NB4 (cell line): ENCODE measurements at places on chromosomes 6 and 20.
A peak's percentile ranks its signal among the peaks of the same experiment; 100 is the strongest.

- peak; percentile 59 for DNase-seq
Observed at GRCh38 chr6:135230711-135231468, 49.8 kb downstream of the MYB start.

DNA sequence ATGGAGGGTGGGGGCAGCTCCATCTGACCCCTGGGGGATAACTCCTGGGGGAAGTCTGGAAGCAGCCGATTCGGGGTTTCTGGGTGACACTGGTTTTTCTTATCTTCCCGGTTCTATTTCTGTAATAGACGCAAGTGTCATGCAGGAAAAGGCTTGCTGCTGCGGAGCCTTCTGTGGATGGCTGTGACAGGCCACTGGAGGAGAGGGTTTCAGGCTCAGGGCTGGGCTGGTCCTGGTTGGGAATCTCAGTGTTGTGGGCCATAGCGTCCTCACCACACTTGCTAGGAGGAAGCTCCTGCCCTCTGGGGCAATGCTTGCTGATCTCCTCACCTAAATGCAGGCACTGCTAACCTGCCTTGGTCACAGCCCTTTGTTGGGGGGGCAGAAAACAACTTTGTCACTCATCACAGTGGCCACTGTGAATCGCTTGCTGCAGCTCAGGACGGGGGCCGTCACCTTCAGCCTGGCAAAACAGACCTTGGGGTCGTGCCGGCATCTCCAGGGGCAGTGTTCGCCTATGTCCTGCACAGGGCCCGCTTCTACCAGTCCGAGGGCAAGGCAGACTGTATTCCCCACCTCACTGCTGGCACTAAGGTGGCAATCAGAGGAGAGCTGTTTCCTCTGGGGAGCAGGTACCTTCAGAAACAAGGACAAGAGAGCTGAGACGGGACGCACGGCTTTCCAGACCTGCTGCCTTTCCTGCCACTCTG is 4.4 kb upstream of the TUBB1 start:
- no peak for DNase-seq

DNA sequence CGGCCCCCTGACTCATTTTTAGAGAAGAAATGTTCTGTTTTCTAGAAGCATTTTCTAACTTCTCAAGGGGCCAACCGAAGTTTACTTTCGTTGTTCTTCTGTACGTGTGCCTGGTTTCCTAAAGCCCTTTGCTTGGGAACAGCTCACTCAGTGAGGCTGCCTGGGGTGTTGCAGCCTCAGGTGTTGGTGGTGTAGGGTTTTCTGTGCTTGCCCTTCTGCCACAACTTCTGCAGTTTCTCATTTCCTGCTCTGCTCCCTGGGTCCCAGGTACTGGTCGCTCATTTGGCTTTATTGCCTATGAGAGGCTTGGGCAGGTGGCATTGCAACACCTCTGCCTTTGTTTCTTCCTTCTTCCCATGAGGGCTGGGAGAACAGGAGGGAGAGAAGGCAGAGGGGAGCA is 278.3 kb downstream of the SOX4 start:
- DNase-seq: no peak

DNA sequence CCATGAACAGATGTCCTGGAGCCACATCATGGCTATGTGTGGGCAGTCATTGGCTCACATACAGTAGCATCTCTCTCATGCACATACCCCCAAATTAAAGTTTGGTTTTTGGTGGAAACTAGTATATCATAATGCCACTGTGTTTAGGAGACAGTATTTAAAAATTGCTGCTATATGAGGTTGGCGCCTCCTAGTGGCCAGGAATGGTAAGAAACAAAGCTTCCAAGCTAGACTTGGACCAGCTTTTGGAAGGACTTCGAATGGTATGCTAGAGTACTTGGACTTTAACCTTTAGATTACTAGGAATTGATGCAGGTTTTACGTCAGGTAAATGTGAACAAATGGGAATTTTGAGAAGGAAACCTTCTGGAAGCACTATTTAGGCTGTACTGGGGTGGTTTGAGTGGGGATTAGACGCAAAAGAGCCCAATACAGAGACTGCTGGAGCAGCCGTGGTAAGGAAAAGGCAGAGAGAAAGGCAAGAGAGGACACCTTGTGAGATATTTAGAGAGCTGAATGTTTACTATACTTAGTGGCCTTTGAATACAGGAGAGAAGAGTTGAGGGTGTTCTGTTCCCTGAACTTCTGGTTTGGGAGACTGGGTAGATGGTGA is 23.8 kb downstream of the PRSS35 start:
- DNase-seq: peak; percentile 75

- DNase-seq: no peak
Observed at GRCh38 chr20:21340991-21341697, 38.0 kb downstream of the XRN2 start.

- DNase-seq: no peak
Observed at GRCh38 chr20:43937591-43937990, 22.9 kb downstream of the TOX2 start.

GRCh38 chr20:50980071-50980681 is 21.6 kb downstream of the MOCS3 start:
- peak; percentile 87 for DNase-seq

DNA sequence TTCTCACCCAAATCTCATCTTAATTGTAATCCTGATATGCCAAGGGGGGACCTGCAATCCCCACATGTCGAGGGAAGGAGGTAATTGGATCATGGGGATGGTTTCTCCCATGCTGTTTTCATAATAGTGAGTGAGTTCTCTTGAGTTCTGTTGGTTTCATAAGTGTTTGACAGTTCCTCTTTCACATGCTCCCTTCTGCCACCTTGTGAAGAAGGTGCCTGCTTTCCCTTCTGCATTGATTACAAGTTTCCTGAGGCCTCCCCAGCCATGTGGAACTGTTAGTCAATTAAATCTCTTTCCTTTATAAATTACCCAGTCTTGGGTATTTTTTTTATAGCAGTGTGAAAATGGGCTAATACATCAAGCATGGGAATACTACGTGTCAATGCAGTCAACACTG is 925.0 kb upstream of the MAN1A1 start:
- DNase-seq: no peak

DNA sequence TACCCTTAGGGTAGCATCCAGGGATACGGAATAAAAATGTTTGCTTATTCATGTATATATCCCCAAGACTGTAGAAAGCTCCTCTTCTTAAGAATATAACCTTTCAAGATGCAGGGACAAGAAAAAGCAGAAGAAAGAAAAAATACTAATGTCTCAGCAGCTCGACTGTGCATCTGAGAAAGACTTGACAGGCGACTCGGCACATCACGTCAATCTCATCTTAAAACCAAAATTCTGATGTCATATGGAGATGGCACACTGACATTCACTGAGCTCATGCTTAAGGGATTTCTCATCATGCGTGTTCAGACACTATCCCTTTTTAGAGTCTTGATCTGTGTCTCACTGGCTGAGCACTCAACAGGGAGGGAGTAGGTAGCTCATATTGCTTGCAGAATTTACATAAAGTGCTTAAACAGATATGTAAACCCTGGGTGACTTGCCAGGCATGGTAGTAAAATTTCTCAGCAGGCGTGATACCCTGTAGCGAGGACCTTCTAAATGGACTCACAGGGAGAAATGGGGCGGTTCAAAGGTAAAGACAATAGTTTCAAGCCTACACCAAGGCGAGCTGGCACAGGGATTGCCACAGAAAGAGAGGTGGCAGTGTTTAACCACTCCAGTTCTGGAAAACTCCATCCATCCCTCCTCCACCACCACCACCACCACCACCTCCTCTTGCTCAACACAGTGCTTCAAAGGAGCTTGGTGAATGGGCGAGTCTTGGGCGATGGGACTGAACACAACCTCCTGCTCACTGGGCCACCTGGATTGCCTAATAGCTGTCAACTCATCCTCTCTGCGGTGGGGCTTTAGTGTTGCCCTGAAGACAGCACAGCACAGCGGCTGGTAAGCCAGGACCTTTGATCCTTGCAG is 330.5 kb downstream of the TFAP2A start:
- peak; percentile 90 for DNase-seq

GRCh38 chr6:25217302-25217701 is 61.9 kb upstream of the CARMIL1 start:
- DNase-seq: no peak

- DNase-seq: no peak
Observed at GRCh38 chr6:72953971-72954381, 271.3 kb downstream of the KHDC1L start.

- no peak for DNase-seq
Observed at GRCh38 chr6:138307352-138307751, 70.4 kb upstream of the SMIM28 start.

- peak; percentile 61 for DNase-seq
Observed at GRCh38 chr6:159217595-159218275, 48.5 kb downstream of the FNDC1 start.

GRCh38 chr20:32465092-32465900 is 107.2 kb downstream of the ASXL1 start:
- no peak for DNase-seq

- DNase-seq: no peak
Observed at GRCh38 chr20:22453244-22454080, 130.9 kb downstream of the FOXA2 start.

DNA sequence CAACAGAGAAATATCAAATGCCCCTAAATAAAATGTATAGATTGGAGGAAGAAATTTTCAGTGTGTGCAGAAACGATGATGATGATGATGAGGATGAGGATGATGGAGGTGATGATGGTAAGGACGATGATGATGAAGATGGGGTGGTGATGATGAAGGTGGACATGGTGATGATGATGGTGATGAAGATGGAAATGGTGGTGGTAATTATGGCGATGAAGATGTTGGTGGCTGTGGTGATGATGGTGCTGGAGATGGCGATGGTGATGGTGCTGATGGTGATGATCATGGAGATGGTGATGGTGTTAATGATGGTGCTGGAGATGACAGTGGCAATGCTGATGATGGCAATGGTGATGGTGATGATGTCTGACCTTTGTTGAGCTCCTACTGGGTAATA is 141.2 kb downstream of the DHX35 start:
- DNase-seq: no peak

DNA sequence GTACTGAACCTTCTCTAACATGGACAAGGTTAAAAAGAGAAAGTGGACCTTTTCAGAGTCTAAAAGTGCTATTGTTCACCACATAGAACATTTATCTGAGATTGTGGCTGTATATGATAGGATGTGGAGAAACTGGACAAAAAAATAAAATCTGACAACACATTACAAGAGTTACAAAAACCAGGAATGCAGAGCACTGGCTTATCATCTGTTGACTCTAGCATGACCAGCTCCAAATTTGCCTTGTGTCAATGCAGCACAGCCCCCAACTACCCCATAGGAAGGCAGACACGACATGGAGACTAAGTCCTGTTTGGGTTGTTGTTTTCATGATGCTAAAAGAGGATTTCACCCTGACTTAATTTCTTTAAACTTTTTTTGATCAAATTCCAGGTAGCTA is 436.9 kb upstream of the MARCKS start:
- no peak for DNase-seq

- DNase-seq: no peak
Observed at GRCh38 chr6:34970957-34971356, 81.9 kb downstream of the ANKS1A start.

DNA sequence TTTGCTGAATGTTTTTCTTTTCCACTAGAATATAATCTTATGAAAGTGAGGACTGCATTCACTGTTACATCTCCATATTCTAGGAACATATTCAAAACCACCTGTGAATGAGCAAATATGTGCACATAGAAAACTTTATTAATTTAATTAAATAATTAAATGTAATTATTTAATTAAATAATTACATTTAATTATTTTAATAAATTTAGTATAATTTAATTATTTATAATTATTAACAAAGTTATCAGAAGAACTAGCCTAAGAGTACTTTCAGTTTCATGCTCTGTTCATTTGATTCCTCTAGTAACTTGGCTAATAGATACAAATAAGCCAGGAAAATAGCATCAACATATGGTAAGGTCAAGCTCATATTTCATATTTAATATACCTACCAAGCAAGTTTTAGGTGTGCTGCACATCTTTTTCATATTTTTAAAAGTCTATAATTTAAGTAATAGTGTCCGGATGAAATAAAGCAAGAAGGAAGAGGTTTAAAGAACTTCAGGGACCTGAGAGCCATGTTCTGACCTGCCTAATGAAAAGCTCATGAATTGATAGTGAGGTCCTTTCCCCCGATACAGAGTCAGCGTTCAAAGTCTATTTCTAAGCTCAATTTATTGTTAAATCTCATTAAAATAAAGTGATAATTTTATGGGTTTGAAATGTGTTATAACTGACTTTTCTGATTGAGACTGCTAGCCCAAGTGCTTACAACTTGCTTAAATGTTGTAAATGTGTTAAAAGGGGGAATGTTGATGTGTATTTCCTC is 361.4 kb upstream of the FLRT3 start:
- no peak for DNase-seq

DNA sequence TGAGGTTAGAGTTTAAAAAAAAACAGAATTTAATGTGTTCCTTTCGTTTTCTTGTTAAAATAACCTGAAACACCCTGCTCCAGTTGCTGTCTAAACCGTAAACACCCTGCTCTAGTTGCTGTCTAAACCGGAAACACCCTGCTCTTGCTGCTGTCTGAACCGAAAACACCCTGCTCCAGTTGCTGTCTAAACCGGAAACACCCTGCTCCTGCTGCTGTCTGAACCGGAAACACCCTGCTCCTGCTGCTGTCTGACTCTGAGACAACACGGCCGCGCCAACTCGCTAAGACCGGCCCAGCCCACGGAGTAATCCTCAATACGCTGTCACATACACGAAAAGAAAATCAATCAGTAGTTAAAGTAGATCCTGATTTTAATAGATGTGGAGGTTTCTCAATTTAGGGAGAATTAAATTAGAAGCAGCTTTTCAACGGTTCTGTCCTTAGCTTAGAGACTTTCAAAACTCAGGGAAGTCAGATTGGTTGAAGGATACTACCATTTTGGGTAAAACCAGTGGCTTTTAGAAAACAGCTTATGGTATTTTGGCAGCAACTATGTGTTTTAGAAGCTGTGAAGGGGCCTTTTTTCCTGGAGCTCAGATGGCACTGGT is 98.3 kb downstream of the RAMACL start:
- peak; percentile 33 for DNase-seq

DNA sequence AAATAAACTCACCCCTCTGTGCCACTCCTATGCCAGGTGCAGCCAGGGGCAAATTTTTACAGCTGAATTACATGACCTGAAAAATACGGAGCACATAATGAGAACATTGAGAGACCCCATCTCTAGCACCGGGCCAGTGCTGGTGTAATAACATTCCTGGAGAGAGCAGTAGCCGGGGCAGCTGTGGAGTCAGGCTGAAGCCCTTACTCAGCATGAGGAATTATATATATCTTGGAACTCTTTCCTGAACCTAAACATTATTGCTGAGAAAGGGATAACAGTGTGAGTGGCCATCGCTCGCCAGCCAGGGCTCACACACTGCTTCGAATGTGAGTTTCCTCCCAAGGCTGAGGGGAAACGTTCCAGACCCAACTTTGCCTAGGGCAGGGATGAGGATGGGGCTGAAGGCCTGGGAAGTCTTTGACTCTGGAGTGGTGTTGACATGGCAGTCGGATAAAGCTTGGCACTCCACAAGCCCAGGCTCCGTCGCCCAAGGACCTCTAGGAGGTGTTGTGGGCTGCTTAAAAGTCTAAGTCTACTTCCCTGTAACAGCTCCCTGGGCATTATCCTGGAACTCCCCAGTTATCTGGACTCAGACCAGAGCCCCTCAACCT is 269.8 kb downstream of the CDC5L start:
- no peak for DNase-seq

DNA sequence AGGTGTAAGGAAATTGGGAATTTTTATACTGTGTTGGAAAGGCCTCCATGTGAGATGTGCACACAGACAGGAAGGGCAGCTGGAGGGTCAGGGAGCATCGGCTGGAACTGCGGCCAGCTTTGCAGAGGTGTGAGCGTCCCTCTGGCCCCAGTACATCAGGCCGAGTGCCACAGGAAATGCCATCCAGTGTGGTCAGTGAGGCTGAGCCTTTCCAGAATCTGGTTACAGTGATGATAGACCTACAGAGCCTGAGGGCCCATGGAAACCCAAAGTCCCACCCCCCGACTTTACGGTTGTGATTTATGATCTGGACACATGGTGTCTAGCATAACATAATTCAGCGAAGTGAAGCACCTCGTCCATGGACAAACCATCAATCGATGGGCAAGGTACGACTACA is 137.3 kb upstream of the PDE10A start:
- no peak for DNase-seq
